Activated CD4-positive, CD25-positive, alpha-beta regulatory T cell treated with anti-CD3 and anti-CD28 coated beads, Interleukin-2, amount 50 U/mL, for 72 hours (primary cell): ENCODE measurements at places on chromosomes 11 and 22.

DNA sequence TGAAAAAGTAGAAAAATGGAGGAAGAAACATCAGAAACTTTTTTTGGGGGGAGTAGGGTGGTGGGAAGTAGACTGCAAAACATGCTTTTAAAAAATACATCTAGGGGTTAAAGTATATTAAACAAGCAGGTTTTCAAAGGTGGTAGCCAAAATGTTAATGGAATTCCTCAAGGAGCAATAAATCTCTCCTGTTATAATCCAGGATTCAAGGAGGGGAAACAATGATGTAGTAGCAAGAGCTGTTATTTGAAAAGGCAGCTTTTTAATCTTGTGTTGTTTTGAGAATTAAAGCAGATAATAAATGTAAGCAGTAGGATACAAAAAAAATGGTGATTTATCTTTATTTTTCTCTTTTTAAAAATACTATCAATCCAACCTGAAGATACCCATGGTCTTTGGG, 736.5 kb upstream of the CCDC90B start:
- no peak for DNase-seq

DNA sequence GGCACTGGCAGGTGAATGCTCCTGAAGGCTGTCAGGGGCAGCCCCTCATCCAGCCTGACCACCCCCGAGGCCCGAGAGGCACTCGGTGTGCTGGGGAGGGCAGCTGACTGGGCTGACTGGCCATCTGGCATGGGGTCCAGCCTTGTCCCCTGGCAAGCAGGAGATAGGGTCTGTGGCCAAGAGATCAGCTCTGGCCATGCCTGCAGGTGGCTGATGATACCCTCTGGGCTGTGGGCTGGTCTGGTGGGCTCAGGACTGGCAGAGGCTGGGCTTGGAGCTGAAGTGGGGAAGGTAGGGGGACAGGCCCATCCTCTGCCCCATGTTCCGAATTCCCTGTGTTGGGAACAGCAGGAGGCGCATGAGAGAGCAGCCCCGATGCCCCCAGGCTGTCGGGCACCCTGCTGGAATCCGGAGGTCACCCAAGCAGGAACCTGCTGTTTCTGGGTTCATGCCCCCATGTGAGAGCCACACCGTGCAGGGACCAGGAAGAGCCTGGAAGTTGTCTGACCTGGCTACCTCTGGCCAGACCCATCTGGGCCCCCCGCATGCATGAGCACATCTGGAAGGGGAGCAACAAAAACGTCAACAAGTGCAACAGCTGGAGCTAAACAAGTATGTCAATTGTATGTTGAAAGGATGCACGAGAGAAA, 527.0 kb downstream of the TBC1D22A start:
- no peak for DNase-seq

DNA sequence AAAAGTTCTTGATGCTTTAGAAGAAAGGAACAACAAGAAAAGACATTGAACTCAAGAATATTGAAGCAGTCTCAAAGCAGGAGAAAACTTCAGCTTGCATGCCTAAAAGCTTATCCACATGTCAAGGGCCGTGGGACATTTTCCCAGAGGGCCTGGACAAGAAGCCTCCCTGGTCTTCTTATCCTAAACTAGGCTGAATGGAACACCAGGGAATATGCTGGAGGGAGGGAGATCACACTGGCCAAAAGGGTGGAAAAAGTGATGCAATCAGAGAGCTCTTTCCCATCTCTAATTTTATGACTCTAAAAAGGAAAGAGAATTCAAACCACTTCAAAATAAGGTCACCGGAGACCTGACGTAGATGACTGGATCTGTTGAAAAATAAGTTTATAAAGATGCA, 107.2 kb downstream of the MPPED2 start:
- no peak for DNase-seq

GRCh38 chr22:38272373-38273134, at the start of gene TMEM184B:
TMEM184B (minus strand) TSS chr22:38273010; CDS start chr22:38247961, 25,049 bp downstream.
- DNase-seq: peak; percentile 86

DNA sequence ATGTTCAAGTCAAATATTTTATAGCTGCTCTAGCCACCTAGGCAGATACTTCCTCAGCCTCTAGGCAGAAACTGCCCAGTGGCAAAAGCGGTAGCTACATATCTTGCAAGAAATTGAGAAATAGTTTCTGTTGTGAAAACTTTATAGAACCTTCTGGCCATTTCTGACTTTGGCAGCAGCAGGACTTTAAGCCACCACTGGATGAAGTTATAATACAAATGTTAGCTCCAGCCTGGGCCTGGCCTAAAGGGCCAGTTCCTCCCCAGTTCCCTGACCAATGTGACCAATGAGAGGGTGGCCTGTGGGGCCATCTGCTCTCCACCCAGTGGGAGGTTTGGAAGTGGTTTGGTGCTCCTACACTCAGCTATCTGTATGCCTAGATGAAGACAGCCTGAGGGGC, 254.0 kb upstream of the NARS2 start:
- no peak for DNase-seq

DNA sequence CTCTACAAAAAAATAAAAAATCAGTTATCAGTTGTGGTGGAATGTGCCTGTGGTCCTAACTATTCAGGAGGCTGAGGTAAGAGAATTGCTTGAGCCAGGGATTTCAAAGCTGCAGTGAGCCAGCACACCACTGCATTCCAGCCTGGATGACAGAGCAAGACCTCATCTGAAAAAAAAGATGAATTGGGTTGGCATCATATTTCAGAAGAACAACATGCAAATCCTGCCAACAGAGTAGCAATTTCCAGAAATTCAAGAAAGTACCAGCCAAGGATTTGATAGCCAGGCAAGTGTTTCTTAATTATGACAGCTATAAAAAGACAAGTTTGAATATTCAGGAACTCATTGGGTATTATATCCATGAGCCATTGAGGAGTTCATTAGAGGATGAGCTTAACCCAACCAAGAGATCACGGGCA, 75.2 kb downstream of the USP47 start:
- DNase-seq: no peak

GRCh38 chr11:19938866-19939265, 221.4 kb downstream of the DBX1 start:
- DNase-seq: no peak

- DNase-seq: no peak
Observed at GRCh38 chr11:12573707-12574485, 100.3 kb upstream of the TEAD1 start.

DNA sequence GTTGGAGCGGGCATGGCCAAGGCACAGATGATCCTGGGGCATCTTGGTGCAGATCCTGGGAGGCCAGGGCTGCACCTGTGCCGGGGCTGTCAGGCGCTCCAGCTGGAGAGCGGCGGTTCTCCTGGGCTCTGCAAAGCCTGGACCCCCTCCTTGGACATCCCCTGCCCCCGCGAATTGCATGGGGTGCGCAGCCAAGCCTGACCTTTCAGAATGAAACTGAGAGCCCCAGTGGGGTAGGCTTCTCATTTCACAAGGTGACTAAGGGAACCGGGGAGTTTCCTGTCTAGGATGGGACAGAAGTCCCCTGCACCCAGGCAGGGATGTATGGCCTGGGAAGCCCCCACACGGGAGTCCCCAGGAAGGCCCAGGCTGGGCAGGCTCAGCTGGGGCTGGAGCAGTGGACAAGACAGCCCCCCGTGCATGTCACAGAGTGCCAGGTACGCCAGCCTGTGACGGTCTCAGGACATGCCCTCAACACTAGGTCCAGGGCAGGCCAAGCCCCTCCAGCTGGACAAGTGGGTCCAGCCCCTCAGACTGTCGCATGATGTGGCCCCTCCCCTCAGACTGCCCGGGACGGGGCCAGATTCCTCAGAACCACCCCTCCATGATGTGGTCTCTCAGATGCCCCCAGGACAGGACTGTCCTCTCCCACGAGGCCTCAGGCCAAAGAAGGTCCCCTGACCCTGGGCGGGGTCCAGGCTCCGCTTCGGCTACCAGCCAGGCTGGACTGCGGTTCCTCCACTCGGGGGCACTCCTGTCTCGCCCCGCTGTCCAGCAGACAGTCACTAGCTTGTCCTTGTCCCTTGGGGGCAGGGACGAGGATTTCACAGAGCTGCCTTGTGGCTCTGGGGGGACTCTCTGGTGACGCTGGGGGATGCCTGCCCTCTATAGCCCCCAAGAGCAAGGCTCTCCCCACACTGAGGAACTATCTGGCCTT, 2.3 kb downstream of the LSP1 start:
- peak; percentile 64 for DNase-seq

- no peak for DNase-seq
Observed at GRCh38 chr11:100932474-100933100, 197.0 kb downstream of the PGR start.

GRCh38 chr11:86408845-86409244, 34.2 kb downstream of the CCDC81 start:
- DNase-seq: no peak
